HAP-1 (cell line): ENCODE measurements at places on chromosomes 7 and 10.
A peak's percentile ranks its signal among the peaks of the same experiment; 100 is the strongest.

DNA sequence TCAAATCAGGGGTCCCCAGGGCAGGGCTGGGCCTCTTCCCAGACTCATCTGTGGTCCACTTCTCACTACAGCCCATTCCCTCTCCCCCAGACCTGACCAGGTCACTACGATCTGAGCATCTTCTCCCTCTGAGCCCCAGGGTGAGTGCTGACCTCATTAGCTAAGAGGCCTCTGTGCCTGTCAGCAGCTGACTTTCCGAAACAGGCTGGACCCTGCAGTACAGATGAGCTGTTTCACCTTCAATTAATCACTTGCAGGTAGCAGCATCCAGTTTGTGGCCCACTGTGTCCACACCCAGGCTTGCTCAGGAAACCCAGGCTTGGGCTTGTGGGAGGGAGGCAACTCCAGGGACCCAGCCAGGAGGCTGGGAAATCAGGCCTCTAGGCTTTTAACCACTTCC is 24.3 kb downstream of the SRRM3 start:
- no peak for DNase-seq

GRCh38 chr7:97671571-97671970 is 60.3 kb upstream of the TAC1 start:
- DNase-seq, result no peak

GRCh38 chr10:114242235-114242634 is 3.2 kb downstream of the VWA2 start:
- no peak for DNase-seq

DNA sequence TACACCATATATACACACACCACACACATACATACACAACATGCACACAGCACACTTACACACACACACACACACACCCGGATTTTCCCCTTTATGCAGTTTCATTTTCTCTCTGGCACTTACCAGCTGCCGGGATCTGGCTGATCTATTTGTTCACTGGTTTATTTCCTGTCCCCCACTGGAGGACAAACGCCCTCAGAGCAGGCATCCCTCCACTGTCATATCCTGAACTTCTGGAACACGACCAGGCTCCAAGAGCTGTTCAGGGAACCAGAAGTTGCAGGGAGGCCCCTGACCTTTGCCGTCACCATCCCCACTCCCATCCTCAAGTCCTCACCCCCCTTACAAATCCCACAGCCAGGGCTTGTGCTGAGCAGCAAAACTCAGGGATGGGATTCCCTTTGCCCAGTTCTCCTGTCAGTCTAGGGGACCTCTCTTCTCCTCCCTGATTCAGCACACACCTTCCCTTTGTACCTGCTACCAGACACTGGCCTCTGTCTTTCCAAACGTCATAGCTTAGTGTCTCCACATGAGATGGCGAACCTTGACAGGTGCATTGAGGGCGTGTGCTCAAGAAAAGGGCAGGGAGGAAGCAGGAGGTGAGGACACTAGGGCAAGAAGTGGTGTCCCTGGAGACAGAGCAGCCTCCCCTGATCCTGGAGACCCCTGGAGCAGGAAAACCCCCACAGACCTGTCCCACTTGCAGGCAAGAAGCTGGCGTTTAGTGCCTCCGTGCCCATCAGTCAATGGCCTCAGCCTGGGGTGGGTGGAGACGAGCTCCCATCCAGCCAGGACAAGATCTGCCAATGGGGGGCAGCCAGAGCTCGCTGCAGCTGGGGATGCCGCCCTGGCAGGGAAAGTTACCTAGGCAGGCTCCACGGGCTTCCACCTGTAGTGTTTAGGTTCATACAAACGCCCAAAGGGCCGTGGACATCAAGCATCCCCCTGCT is 12.7 kb upstream of the DOCK1 start:
- DNase-seq, result no peak

DNA sequence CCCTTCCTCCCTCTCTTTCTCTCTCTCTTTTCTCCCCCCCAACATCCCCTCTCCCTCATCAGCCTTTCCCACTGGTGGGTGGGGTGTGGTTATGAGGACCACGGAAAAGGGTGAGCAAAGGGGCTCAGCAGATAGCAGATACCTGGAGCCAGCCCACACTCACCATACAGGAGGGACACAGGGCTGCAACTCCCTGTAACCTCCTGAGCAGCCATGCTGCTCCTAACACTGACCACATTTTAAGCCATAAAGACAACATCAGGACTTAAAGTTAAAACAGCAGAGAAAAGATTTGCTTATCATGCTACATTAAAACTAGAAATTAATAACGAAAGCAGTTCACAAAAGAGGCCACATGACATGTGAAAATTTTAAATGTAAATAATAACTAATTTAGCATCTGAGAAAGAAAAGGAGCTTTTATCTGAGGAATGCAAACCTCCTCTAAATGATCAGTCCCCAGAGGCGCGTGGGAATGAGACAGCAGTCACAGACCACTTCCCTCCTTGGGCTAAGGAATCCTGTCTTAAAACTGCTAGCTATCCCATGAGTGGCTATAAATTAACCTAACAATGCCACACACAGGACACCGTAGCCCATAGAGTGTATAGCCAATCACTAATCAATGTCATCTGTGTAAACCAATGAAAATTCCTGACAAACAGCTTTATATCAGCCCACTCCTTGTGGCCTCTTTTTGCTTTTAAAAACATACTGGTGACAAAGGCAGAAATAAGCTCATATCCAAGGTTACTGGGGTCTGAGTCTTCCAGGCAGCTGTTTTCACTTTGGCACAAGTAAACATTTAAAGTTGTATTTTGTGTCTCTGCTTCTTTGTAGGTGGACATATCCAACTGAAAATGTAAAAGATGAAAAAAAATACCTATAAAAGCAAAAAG is 33.3 kb downstream of the PKD1L1 start:
- DNase-seq, result peak; percentile 55

- no peak for DNase-seq
Measured at GRCh38 chr10:31804352-31804810, 124.2 kb downstream of the ARHGAP12 start.

- no peak for DNase-seq
Measured at GRCh38 chr7:5552123-5552522, 128.5 kb upstream of the TNRC18 start.

DNA sequence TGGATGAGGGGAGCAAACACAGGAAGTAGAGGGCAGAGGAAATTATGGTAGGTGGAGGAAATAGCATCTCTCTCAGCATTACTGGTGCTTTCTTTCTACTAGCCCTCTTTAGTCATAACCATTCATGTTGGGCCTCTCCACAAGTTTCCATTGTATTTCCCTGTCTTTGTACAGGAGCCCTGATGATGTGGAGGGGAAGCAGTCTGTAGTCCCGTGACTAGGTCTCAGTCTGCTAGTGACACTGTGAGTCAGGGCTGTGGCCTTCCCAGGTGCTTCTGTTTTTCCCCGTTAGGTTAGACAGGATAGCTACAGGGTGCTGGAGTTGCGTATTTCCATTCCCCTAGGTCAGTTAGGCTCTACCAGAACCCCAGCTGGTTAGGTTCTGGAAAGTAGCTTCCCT is 82.9 kb upstream of the NAMPT start:
- no peak for DNase-seq

- no peak for DNase-seq
Measured at GRCh38 chr10:77006836-77007511, 630.6 kb downstream of the KCNMA1 start.

DNA sequence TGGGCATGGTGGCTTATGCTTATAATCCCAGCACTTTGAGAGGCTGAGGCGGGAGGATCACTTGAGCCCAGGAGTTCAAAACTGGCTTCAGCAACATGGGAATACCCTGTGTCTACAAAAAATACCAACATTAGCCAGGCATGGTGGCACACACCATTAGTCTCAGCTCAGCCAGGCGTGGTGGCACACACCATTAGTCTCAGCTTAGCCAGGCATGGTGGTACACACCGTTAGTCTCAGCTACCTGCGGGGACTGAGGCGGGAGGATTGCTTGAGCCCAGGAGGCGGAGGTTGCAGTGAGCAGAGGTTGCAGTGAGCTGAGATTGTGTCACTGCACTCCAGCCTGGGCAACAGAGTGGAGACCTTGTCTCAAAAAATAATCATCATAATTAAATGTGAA is 9.0 kb downstream of the LRRC27 start:
- DNase-seq, result no peak

DNA sequence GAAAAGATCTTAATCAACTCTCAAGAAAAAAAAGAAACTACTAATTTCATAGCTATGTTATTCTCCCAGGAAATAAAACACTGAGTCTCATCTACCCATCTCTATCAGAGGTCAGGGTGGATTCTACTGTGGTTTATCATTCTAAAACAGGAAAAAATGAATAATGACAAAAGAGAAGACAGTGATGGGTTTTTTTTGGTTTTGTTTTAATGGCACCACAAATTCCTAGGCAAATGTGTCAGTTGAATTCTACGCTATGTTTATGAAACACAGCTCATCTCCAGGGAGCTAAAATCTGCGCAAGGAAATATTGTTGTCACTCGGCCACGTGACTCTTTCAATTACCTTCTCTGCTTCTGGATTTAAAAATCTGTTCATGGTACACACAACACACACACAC is 393.4 kb upstream of the SORCS1 start:
- no peak for DNase-seq

DNA sequence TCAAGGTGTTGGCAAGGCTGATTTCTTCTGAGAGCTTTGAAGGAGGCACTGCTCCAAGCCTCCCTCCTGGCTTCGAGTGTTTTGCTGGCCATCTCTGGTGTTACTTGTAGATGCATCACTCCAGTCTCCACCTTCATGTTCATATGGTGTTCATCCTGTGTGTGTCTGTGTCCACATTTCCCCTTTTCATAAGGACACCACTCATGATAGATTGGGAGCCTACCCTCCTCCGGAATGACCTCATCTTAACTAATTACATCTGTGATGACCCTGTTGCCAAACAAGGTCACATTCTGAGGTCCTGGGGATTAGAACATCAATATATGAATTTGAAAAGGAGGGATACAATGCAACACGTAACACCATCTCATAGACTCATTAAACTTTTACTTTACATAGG is 119.0 kb downstream of the CREB5 start:
- no peak for DNase-seq

- no peak for DNase-seq
Measured at GRCh38 chr10:86303626-86304025, 63.0 kb downstream of the GRID1 start.

- DNase-seq, result no peak
Measured at GRCh38 chr7:157219154-157219553, 80.4 kb downstream of the UBE3C start.

DNA sequence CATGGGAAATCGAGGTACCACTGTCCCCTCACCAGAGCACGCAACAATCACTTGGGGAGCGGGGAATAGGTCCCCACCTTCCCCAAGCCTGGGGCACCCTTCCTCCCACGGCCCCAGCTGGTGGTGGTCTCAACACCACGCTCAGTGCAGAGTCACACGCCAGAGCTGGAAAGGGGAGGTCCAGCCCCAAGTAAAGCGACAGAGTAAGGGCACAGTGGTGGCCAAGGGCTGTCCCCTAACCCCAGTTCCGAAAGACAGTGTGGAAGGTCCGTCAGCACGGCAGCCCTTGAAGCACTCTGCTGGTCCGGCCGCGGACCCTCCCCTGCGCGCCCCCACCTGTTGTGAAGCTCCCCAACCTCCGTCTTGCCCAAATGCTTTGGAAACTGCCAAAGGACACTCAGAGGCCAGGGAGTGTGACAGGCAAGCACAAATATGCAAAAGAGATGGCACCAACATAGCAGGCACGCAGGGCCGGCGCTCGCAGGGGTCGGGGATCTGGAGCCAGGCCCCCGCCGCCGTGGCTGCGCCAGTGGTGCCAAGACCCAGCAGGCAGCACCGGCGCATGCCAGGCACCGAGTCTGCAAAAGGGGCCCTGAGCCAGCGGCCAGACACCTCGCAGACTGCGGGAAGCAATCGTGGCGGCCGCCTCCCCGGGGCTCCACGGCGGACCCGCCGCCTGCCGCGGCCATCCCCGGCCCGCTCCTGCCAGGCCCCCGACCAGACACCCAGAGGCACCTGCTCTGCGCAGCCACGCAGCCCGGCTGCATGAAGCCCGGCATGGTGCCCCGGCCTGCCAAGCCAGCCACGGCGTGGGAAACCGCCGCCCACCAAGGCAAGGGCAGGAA is 51.6 kb upstream of the SRRM3 start:
- no peak for DNase-seq

DNA sequence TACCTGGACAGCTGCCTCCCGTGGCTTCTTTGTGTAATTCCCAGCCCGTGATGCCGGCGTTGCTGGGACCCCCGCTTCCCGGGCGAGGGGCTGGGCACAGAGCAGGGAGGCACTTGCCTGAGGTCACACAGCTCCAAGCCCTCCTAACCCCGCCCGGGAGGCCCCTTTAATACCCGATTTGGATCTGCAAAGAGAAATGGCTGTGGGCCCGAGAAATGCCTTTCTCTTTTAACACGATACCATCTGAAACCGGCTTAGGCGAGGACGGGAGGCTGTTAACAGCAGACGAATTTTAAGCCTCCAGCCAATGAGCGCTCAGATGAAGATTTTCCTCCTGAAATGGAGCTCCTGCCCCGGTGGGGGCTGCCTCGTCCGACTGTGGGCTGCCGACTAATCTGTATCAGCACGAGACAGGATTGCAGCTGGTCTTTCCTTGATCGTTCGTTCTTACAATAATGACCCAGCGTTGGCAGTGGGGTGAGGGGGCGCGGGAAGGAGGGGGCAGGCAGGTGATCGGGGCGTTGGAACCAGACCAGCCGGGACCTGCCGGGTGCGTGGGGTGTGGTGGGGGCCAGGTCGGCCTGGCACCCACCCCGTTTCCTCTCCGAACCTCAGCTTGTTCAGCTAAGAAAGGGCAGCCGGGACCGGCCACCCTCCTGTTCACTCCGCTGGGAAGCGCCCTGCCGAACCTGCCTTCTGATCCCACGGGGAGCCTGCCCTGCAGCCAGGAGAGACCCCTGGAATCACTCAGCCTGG is 36.2 kb upstream of the FOXL3 start:
- DNase-seq, result no peak

GRCh38 chr7:132333301-132333700 is 243.0 kb downstream of the PLXNA4 start:
- DNase-seq, result no peak

GRCh38 chr7:21141476-21141875 is 286.4 kb upstream of the SP4 start:
- no peak for DNase-seq

DNA sequence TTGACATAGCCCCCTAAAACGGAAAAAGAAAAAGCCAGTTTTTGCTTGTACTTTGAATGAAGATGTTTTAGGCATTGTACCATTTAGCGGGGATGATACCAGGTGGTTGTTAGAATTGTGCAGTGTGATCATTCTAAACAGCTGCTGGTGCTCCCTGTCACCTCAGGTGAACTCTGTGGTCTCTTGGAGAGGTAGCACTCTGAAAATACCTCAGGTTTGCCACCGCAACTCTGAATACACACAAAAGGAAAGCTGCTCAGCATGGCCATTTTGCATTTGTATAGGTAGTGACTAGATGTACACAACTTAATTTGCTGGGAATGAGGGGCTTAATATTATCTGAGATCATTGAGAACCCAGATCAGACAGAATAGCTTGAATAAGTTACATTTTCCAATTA is 52.6 kb downstream of the PLEKHA8 start:
- peak; percentile 64 for DNase-seq
